Upper lobe of right lung (tissue), 1 donor: ENCODE measurements at places on chromosomes 11 and 22. TPM values are rescaled to one million over a fixed set of nuclear protein-coding genes. Genes with fewer than 3 reads are reported as not detected.

DNA sequence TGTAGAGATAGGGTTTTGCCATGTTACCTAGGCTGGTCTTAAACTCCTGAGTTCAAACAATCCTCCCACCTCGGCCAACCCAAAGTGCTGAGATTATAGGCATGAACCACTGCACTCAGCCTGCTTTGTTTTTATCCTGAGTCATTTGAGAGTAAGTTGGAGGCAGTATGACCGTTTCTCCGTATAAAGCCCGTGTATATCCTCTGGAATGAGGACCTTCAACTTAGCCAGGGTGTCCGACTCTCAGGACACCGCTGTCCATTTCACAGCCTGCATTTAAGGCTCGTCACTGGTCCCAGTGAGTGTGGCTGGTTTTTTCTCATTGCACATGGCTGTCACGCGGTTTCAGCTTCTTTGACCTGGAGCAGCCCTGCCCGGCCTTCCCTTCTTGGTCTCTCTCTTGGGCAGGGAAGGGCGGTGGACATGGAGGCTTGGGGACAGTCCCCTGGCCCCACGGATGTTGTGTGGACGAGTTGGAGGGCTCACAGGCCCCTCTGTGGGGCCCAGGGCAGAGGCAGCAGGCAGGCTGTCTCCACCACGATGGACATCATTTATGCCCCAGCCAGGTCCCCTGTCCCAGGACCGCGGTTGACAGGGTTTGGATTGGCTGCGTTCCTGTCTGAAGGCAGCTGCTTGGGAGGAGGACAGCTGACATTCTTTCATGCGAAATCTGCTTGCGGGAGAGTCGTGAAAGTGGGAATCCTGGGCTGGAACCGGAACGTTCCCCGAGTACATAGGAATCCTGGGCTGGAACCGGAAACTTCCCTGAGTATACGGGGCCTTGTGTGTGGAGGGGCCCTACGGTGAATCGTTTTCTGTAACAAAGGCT lies 93.3 kb downstream of the KCNQ1 start:
- DNase-seq: peak; percentile 60

Gene OR5W2
- not detected for total RNA-seq

Gene NOX4
- total RNA-seq: 2.7 TPM

- no peak for DNase-seq
Observed at GRCh38 chr11:44176546-44177213, 81.2 kb downstream of the EXT2 start.

Gene POU2AF3
- total RNA-seq: 1.8 TPM
